Activated T-cell treated with anti-CD3 and anti-CD28 coated beads for 24 hours (primary cell): ENCODE measurements at places on chromosomes 11 and 22.

GRCh38 chr22:20777420-20778177 lies 3.7 kb downstream of the SERPIND1 start:
- DNase-seq, result no peak

GRCh38 chr11:20022363-20023081 lies 137.8 kb downstream of the DBX1 start:
- no peak for DNase-seq

GRCh38 chr11:49377978-49378377 lies 169.6 kb upstream of the FOLH1 start:
- no peak for DNase-seq

- DNase-seq, result no peak
Observed at GRCh38 chr11:100546714-100547113, 140.4 kb upstream of the ARHGAP42 start.

DNA sequence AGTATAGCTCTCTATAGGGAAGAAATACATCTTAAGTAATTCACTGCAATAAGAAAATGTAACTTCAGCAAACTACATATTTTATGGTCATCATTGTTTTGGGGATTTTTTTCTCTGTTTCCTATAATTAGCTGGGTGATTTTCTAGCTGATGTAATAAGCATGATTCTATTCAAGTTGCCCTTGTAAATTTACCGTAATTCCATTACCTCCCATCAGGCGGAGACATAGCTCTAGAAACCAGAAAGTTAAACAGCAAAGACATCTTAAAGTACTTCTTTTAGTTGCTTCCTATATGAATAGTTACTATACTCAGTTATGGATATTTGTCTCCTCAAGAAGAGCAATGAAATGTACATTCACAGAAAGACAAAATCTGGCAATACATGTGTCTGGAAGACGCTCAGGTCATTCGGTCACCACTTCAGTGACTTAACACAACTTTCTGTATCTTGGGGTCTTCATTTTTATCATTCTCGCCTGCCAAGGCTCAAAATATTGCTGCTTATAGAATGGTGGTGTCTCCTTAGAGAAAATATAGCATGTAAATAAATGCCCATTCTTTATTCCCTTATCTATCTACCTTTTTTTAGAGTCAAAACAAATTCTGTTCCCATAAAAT lies 239.9 kb upstream of the ZC3H12C start:
- DNase-seq, result no peak

- no peak for DNase-seq
Observed at GRCh38 chr22:49264696-49265095, 563.0 kb downstream of the BRD1 start.

DNA sequence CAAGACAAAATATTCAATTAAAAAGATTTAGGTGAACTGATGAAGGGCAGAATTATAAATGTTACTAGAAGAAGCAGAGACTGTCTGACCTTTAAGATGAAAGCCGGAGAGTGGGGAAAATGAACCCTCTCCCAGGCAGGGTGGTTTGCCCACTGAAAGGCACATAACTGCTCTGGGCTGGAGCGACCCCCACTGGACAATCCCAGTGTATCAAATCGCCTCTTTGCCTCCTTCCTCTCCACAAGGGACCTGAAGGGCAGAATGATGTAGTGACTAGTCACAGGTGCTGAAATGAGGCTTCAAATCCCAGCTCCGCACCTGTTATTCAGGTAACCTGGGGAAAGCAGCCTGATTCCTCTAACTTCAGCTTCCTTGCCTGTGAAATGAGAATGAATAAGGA lies 69.0 kb downstream of the EFCAB6 start:
- DNase-seq, result no peak

- DNase-seq, result no peak
Observed at GRCh38 chr11:47509077-47509536, 43.8 kb downstream of the CELF1 start.

DNA sequence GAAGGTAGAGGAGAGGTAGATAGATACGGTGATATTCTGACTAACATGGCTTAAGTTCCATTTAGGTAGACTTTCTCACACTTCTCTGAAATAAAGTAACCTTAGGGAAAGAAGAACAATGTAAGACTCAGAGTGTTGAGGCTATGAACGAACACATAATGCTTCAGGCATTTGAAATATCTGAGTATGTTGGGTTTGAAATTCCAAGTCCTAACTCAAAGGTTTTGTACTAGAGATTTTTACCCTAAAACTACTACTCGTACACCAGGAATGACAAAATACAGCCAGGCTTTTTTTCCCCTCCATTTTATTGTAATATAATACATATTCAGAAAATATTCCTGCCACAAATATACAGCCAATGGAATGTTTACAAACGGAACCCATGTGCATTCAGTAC lies 592.6 kb downstream of the ETS1 start:
- no peak for DNase-seq

- no peak for DNase-seq
Observed at GRCh38 chr11:834371-835316, 1.9 kb downstream of the CD151 start.

- DNase-seq, result no peak
Observed at GRCh38 chr11:65802841-65803240, 16.0 kb downstream of the OVOL1 start.

GRCh38 chr11:46331282-46331984 lies 15.8 kb upstream of the DGKZ start:
- DNase-seq, result peak; percentile 37

DNA sequence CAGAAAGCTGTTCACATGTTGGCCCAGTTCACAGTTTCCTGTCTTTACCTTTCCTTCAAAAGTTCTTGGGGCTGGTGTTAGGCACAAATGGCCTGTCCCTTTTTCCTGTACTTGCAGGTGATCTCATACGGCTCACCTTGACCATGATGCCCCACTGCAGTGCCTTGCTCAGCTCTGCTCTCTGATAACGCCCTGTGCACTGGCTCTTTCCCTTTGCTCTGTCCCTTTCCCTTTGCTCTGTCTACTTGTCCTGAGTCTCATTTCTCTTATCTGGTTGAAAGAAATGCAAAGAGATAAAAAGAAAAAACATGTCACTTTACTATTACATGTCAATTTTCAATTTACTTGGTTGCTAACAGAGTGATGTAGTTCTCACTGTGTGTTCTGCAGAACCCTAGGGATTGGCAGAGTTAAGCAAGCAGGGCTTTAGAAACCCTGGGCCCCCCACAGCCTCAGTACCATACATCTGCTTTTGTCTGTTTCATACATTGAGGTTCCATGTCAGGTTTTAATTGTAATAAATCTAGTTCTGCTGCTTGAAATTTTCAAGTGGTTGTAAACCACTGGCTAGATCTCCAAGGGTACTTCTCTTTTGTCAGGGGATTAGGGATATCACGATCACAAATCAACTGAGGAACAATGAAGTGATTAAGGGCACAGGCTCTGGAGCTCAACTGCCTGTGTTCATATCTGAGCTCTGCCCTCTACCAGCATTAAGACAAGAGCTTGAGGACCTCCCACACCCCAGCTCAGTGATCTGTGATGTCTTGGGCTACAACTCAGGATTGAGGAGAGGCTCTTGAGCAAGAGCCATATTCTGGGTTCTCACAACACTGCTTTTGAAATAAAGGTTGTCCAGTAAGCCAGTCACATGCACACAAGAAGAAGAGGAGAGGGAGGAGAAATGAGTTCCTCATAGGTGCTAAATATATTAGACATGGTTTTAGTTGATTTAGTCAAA lies 16.3 kb upstream of the SORL1 start:
- DNase-seq, result no peak
